ENCODE measurements at places on chromosomes 1 and 21. TPM values are rescaled to one million over a fixed set of nuclear protein-coding genes. Genes with fewer than 3 reads are reported as not detected.

GRCh38 chr1:182407724-182408123 is 7.3 kb upstream of the TEDDM1 start:
- DNase-seq, result no peak

GRCh38 chr1:21801100-21801499 is 11.0 kb upstream of the LDLRAD2 start:
- DNase-seq, result no peak

The ILDR2 gene
- polyA plus RNA-seq, result 12.0 TPM

GRCh38 chr1:66848193-66848592 is 47.1 kb upstream of the INSL5 start:
- no peak for DNase-seq

GRCh38 chr1:234955107-234955731 is 173.4 kb downstream of the TOMM20 start:
- no peak for DNase-seq

GRCh38 chr21:36330904-36331303 is 10.9 kb downstream of the MORC3 start:
- no peak for DNase-seq

DNA sequence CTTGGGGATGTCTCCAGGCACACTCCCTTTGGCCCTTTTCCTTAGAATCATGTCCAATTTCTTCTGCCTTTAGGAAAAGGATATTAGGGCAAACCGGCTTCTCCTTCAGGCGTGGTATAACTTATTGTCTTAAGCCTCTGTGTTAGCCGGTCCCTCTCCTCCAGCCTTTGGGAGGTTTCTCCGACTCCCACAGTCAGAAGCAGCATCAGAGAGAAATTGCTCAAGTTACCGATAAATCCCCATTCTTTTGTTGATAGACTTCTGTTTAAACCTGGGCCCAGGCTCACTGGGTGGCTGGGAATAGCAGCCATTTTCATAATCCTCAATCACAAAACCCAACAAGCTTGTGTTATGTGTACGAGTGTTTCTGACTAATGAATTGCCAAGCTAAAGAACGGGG is 85.4 kb upstream of the KAZN start:
- no peak for DNase-seq

The CLDN17 gene
- polyA plus RNA-seq, result not detected

- no peak for DNase-seq
These were observed 55.2 kb upstream of the MRPS6 start for GRCh38 chr21:34018185-34018584.

DNA sequence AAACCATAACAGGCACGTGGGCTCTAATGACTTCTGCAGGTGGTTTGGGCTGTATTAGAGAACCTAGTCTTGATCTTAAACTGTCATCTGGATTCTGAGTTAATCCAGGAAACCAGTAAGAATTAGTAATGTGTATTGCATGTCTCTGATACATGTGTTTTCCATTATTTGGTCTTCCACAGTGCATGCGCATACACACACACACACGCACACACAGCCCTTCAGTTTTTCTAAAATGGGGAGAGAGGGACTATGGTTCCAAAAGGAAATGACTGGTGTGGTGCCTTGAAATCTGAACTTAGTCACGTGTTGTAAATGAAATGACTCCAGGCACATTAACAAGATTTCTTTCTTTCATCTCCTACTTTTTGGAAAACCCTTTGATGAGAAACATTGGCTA is 67.6 kb downstream of the OLFML2B start:
- DNase-seq, result no peak

The ITLN2 gene
- not detected for polyA plus RNA-seq

The CDA gene
- polyA plus RNA-seq, result 6.1 TPM

- DNase-seq, result no peak
These were observed 77.0 kb downstream of the CTH start for GRCh38 chr1:70487910-70488665.

DNA sequence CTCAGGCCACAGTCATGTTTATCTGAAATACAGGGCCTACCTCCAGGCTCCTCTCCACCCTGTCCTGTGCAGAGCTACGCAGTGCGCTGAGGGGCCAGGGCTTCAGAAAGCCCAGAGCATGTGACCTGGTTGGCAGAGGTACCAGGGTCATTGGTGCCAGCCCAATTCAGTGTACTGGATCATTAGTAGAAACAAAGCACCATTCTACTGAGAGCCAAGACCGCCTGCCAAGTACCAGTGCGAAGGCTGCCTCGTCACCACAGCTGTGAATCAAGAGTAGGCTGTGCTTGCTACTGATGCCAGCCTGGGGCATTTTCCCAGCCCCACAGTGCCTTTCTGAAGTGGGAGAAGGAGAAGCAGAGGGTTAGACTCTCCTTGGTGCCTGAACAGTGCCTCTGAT is 59.8 kb downstream of the CAPN9 start:
- no peak for DNase-seq

The OR10Z1 gene
- 0.05 TPM for polyA plus RNA-seq

- DNase-seq, result no peak
These were observed 36.1 kb upstream of the CAPZB start for GRCh38 chr1:19521411-19521810.

DNA sequence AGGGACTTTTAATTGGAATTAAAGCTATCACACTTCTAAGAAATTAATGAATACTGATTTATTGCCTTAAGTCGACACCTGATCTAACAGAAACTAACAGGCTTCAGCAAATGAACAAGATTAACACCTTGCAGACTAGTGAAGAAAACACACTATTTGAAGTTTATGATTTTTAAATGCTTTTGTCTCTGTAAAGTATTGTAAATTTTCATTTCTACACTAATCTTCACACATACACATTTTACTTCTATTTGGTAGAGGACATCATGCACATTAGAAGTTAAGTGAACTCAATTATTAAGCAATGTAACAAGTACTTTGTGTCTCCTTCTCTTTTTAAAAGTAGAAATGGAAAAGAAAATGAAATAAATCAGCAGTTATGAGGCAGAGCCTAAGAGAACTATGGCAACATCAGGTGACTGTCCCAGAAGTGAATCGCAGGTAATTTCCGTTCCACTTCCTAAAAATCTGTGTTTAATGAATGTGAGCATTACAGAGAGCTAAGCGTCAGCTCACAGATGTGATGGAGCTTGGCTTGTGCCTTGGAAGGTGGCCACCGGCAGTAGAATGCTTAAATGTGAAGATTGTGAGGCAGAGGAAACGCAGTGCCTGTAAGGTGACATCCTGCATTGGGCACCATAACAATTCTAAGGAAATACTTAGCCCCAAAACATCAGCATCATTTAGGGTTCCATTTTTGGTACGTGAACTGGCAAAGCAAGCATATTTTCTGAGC is 1.2 kb downstream of the PRMT2 start:
- DNase-seq, result no peak

- DNase-seq, result no peak
These were observed 11.5 kb upstream of the CXADR start for GRCh38 chr21:17501107-17502006.

The AIM2 gene
- not detected for polyA plus RNA-seq

GRCh38 chr21:33661146-33661545 is 18.8 kb downstream of the ITSN1 start:
- no peak for DNase-seq

DNA sequence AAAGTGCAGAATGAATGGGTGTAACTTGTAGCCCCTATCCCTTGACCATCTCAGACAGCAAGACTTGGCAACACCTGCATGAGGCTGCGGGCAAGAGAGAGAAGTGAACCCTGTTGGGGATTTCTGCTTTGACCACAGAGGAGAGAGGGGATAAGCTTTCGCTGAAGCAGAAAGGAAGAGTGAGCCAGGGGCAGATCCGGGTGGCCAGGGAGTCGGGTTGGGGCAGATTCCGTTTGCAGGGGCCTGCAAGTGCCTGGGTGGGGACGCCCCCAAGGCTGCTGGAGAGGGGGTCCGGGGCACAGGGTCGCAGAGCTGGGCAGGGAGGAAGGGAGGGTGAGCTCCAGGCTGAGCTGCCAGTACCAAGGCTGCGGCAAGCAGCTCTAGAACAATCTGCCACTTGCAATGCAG is 25.3 kb upstream of the PIK3CD start:
- DNase-seq, result no peak

GRCh38 chr21:28336314-28336713 is 656.4 kb downstream of the LTN1 start:
- DNase-seq, result peak; percentile 32

DNA sequence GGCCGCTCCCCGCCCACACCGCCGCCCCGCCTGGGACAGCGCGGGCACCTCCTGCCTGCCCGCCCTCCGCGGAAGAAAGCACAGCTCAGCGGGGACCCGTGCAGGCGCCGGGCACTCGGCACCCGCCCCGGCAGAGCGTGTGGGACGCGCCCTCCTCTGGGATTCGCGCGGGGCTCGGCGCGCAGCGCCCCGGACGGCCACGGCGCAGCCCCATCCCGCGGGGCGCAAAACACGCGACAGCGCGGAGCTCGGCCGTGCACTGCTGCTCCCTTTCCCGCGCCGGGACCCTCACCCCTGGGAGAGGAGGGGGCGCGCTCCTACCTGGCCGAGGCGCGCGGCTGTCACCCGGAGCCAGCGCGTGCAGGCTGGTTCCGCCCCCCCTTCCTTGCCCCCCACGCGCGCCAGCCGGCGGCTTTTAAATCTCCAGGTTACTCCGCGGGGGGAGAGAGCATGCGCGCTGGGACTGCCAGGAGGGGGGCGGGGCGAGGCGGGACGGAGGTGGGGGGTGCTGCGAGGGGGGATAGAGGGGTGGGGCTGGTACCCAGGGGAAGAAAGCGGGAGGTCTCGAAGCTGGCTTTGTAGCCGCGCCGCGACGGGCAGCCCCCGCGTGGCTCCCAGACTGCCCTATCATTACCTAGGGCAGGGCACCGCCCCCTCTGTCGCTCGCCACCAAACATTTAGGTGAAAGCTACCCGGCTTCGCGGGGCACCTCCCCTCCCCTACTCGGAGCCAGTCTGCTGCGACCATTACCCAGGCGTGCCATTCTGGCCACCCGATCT is at the start of gene SLC45A3:
SLC45A3 (minus strand) TSS at position 437 of the 779 bp plus-strand sequence. CDS start 15,853 bp downstream, outside the sequence.
- no peak for DNase-seq
